ENCODE measurements at places on chromosomes 4 and X. TPM values are rescaled to one million over a fixed set of nuclear protein-coding genes. Genes with fewer than 3 reads are reported as not detected.

The DCX gene
- polyA plus RNA-seq: not detected

DNA sequence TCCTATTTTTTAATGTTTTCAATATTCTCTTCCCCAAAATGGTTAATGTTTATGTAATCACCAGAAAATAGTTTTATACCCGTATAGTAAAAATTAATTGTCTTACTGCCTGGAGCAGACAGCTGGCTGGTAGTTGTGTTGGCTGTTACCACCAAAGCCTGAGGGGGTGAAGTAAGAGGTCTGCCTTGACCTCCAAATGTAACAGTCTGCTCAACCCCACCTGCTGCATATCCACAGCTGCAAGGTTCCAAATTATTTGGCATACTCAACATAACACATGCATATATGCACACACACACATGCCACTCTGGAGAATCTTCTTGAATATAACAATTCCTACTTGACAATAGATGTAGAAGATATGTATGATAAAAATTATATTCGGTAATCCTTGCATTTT is 624.3 kb downstream of the ADGRL3 start:
- no peak for DNase-seq

DNA sequence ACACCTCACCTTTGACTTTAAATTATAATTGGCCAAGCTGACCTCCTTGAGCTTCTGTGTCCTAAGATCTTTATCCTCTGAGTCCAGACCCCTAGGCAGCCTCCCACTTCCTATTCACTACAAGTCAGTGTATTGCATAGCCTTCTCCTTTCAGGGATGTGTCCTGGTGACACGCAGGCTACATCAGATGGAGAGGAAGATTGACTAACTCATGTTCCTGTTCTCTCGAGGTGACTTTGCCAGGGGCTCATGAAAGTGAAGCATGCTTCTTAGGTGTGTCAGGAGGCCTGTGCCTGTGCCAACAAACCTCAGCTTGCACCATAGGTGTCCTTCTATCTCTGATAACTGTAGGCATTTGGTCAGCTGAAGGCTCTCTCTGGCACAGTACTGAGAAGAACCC is 195.7 kb upstream of the HS3ST1 start:
- no peak for DNase-seq

The FREM3 gene
- 0.08 TPM for polyA plus RNA-seq

GRCh38 chr4:122705547-122706117 is 26.9 kb upstream of the BBS12 start:
- DNase-seq: no peak

All from CD8-positive, alpha-beta memory T cell (primary cell).